G401 (cell line): ENCODE measurements at places on chromosomes 4 and X. TPM values are rescaled to one million over a fixed set of nuclear protein-coding genes. Genes with fewer than 3 reads are reported as not detected.

GRCh38 chr4:30763321-30763727, 43.2 kb downstream of the PCDH7 start:
- DNase-seq, result no peak

DNA sequence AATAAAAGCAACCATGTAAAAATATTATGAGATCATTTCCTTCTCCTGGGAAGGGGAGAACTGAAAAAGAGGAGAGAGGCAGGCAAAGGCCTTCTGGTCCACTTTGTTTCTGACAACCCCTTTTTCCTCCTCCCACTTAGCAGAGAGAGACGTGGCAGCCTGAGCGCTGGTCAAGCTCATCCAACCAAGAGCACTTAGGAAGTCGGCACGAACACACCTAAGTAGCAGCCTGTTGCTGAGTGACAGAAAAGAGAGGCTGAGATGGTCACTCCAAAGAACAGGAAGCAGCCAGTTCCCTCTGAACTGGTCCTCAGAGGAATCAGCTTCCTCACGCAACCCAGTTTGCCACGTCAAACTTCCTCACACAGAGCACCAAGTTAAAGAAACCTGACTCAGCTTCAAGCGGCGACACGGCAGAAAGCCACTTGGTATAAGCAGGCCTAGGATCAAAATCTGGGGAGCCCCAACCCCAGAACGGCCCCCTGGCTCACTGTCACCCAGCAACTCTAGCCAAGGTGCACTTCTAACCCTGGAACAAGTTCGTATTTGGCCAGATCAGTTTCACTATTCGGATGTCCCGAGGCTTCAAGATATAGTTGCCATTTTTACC, 861 bp downstream of the SEC24D start:
- DNase-seq, result peak; percentile 73

GRCh38 chrX:134599184-134599914, 58.9 kb downstream of the PLAC1 start:
- DNase-seq, result no peak

- peak; percentile 84 for DNase-seq
Observed at GRCh38 chr4:6974138-6974848, 64.7 kb downstream of the TBC1D14 start.

- DNase-seq, result peak; percentile 2
Observed at GRCh38 chrX:133330956-133331355, 84.3 kb downstream of the GPC4 start.

Gene RNF150
- 0.18 and 0.85 TPM in 2 replicates for total RNA-seq
